ENCODE measurements at places on chromosomes 12 and 14.

DNA sequence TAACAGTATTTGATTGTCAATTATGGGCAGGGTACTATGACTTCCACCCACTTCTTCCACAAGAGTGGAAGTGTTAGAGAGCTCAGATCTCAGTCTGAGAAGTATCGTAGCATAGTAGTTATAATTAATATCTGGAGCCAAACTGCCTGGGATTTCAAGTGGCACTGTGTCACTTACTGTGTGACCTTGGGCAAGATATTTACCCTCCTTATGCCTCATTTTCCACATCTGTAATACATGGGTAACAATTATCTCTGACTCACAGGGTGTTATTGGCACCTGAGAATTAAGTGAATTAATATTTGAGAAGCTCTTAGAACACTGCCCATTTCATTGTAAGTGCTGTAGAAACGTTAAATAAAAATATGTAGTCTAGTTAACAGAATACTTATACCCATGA lies 11.5 kb downstream of the RAB21 start:
- DNase-seq: no peak

- DNase-seq: no peak
These were observed 92.3 kb downstream of the DERA start for GRCh38 chr12:16003460-16003859.

DNA sequence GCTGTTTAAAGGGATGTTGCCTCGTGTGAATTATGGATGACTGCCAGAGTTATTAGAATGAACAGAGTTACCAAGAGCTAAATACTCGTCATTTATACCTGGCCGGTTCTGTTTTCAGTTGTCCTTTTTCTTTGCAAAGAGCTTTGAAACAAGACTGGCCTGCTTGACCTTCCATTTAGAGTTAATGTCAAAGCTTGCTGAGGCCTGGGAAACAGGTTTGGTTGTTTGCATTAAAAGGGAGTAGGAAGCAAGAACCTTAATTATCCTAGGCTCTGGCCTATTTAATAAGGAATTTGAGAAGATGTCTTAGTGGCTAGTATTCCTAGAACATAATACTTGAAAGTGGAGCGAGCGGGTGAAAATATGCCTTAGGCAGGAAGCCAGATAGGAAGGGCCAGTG lies 233.3 kb downstream of the CACNA1C start:
- no peak for DNase-seq

GRCh38 chr12:111686574-111687105 lies 787 bp downstream of the ACAD10 start:
- no peak for DNase-seq

- no peak for DNase-seq
These were observed 124.4 kb downstream of the RAD51B start for GRCh38 chr14:67943947-67944346.

DNA sequence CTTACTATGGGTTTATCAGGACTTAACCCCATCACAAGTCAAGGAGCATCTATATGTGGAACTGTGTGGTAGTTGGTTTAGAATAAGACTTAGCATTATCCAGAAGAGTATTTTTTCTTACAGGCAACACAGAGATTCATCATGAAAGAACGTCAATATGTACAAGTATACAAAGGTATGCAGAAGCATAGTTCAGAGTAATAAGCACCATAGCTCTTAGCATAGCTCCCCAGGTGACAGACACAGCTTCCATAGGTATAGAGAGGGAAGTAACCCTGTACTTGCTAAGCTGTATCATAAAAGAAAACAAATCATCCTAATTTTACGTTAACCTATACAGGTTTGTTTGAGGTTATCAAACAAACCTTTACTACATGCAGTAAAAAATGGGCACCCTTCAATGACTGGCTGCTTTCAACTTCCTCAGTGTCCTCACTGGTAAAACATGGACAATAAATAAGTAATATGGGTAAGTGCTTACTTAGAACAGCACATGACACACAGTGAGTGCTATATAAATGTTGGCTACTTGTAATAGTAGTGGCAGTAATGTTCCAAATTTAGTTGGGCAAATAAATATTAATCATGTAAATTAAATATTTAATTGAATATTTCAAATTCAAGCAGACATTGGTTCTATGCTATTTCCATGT lies 50.9 kb downstream of the PTPN21 start:
- no peak for DNase-seq

DNA sequence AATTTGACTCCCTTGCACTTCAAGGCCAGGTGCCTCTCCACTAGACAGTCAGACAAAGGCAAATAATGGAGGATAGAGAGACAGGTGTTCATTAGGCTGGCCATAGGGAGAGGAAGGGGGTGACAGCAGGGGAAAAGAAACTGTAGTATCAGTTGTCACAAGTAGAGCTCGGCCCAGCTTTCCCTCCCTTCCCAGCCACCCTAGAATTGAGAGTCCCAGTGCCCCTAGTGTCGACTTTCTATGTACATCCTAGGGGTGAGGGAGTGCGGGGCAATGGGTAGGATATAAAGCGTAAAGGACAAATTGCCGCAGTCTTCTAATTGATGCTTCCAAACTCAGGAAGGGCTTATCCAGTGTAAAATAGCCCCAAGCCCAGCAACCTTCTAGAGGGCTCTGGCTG lies 39.0 kb downstream of the BAZ2A start:
- no peak for DNase-seq

DNA sequence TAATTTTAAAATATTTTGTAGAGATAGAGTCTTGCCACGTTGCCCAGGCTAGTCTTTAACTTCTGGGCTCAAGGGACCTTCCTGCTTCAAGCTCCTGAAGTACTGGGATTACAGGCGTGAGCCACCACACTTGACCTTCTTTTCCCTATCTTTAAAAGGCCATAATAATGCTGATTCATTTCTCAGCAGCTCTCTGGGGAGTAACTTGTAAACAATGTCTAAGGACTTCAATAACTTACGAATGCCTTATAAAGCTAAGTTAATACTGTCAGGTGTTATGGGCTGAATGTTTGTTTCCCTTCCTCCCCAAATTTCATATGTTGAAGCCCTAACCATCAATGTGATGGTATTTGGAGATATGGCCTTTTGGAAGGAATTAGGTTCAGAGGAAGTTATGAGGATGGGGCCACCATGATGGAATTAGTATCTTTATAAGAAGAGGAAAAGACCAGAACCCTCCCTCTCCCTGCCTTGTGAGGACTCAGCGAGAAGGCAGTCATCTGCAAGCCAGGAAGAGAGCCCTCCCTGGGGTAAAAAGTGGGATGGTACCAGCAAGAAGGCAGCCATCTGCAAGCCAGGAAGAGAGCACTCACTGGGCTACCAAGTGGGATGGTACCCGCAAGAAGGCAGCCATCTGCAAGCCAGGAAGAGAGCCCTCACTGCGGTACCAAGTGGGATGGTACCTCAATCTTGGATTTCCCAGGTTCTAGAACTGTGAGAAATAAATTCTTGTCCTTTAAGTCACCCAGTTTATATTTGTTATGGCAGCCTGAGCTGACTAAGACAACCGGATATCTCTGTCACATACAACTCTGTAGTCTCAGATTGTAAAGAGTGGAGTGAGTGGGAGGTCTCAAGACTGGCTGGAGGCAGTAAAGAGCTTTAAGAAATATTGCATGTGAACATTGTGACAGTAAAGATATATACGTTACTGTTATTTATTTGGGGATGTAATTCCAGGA lies 16.3 kb upstream of the YBX3 start:
- no peak for DNase-seq

GRCh38 chr12:40892528-40892927 lies 200.3 kb downstream of the CNTN1 start:
- no peak for DNase-seq

All from stimulated activated CD8-positive, alpha-beta memory T cell treated with anti-CD3 and anti-CD28 coated beads, Interleukin-4, amount 100 ng/mL, for 1 hour (primary cell).